ENCODE measurements at places on chromosomes 5 and 9. TPM values are rescaled to one million over a fixed set of nuclear protein-coding genes. Genes with fewer than 3 reads are reported as not detected.

DNA sequence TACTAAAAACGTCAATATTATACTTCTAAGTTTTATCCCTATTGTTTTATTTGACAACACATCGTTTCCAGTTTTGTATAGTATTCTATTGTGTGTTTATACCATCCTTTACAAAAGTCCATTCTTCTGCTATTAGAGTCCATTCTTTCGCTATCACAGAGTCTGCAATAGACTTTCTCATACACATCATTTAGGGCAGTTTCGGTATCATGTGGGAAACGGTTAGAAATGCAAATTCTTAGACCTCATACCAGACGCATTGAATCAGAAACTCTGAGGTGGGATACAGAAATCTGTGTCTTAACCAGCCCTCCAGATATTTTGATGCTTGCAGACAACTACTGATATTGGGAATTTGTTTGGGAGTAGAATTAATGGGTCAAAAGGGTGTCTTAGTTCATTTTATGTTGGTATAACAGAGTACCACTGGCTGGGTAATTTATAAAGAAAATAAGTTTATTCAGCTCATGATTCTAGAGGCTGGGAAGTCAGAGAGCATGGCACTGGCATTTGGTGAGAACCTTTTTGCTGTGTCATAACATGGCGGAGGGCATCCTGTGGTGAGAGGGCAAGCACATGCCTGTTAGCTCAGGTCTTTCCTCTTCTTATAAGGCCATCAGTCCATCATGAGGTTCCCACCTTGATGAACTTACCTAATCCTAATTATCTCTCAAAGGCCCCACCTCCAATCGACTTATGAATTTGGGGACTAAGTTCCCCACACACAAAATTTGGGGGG lies 21.1 kb downstream of the CARTPT start:
- no peak for DNase-seq

DNA sequence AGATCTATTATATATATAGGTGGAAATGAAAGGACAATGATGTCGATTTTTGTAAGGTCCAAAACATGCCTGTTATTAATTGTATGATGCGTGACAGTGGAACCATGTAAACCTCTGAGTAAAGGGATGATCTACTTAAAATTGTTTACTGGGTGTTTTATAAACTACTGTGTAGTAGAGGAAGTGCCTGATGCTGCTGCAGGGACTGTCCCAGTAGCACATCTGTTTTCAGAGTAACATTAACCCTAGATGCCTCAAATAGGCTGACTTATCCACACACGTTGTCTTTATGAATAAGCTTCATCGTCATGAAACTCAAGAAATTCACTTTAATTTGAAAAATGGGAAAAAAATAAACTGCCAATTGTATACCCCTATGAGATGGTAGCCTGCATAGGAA lies 1.7 kb downstream of the CAMK4 start:
- DNase-seq: no peak

DNA sequence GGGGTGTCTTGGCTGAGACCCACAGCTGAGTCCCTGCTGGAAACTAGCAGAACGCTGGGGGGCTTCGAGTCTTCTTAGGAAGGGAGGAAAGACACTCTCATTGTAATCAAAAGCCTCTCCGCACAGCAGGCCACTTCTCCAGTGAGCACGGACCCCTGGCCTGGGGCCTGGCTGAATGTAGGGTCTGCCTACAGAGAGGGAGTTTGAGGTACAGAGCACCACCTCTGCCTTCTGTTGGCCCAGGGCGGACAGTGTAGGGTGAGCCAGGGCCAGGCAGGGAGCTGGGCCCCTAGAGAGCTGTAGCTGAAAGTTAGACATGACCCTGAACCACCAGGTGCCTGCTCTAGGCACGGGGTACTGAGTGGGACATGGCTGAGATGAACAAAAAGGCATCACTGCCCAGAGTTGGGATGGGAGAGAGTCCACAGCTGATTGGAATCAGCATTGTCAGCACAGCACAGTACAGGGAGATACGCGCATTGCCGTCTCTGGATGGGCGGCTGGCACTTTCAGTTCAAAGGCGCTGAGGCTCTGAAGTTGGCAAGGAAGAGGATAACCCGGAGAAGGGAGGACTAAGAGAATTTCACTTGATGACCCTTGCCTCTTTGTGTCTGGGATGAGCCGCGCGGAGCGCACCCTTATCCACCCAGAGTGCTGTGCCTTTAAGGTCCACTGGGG lies 363 bp upstream of the SLC25A48 start:
- DNase-seq: peak; percentile 6

- DNase-seq: no peak
These were observed 202.6 kb downstream of the ZSWIM6 start for GRCh38 chr5:61534481-61535267.

- DNase-seq: no peak
These were observed 28.4 kb downstream of the TIMD4 start for GRCh38 chr5:156934450-156935211.

DNA sequence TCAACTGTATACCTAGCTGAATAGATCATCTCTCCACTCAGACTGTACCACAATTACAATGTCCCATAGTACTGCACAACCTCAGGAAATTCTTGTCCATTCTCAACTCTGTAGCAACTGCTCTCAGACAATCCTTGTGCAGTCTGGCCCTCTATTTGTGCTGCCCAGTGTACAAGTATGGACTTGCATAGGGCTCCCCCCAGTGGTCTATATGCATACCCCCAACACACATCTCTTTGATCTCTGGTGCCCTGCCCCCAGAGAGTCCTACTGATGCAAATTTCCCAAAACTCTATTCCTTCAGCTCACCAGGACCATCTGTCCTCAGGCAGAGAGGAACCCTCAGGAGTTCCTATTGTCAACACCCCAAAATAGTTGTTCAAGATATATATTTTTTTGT lies 205.3 kb downstream of the SLCO4C1 start:
- DNase-seq: no peak

CNTNAP3 gene
- 5.5 TPM for total RNA-seq

- DNase-seq: no peak
These were observed 23.4 kb upstream of the ZNF474 start for GRCh38 chr5:122105909-122106308.

TNFSF15 gene
- 0.81 TPM for total RNA-seq

DNA sequence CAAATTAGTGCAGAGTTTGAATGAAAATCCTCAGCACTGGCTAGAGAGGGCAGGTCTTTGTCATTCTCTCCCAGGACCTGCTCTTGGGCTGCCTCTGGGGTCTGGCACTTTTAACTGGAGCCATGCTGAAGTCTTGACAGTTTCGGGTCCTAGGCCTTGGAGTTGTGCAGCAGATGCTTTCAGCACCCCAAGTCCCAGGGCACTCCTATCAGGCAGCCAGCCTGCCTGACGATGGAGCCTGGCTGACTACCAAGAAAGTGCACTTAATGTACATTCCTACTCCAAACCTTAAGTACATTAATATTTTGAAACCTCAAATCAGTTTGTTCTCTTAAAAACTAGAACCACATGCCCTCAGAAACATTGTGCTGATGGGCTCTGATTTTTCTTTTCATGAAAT lies 69.3 kb upstream of the CXCL14 start:
- no peak for DNase-seq

- DNase-seq: no peak
These were observed 82.6 kb upstream of the GRHPR start for GRCh38 chr9:37339923-37340322.

ADAM19 gene
- 19.3 TPM for total RNA-seq

DNA sequence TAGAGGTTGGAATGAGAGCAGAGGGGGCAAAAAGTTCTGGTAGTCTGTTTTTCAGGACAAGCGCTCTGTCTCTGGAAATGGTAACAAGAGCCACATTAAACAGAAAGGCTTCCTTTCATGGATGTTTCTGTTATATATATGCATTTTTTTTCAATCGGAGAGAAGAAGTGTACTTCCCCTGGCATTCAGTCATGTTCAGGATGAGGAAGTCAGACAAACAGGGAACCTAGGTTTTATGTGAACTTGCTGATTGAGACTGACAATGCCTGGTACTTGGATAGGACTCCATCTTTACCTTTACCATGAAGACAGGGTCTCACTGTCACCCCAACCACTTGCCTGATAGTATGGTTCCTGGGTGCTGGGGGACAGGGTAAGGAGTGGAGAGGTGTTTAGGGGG lies 30.1 kb upstream of the ZBED3 start:
- DNase-seq: no peak

DNA sequence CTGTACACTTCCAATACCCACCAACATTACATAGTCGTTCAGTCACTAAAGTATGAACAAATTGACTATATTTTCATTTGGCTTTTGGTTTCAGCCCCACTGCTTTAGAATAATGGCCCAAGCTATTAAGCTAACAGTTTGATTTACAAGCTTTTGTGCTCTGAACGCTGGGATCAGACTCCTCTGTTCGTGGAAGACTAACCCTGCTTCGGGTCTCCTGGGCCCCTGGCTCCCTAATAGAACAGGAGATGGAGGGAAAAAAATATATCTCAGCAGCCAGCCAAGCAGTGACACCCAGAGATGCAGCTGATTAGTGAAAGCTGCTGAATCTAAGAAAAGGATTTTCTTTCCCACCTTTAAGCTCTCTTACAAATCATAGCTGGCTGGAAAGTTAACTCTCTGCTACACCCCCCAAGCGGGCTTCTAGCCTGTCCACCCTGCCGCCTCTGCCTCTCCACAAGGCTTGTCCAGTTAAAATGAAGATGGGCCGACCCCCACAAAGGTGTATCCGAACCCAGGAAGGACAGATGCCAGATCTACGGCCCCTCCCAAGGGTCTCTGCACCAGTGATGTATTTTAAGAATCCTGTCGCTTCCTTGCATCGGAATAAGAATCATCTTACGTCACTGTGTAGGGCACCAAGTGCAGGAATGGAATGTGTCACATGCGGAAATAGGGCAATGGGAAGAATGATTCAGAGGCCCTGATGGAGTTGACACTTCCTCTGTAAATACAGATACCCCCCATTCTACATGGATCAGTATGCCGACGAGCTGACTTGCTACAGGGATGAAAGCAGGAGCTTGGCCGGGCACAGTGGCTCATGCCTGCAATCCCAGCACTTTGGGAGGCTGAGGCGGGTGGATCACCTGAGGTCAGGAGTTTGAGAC lies 33.4 kb upstream of the BARHL1 start:
- DNase-seq: no peak

ZNF879 gene
- total RNA-seq: 2.4 TPM

DNA sequence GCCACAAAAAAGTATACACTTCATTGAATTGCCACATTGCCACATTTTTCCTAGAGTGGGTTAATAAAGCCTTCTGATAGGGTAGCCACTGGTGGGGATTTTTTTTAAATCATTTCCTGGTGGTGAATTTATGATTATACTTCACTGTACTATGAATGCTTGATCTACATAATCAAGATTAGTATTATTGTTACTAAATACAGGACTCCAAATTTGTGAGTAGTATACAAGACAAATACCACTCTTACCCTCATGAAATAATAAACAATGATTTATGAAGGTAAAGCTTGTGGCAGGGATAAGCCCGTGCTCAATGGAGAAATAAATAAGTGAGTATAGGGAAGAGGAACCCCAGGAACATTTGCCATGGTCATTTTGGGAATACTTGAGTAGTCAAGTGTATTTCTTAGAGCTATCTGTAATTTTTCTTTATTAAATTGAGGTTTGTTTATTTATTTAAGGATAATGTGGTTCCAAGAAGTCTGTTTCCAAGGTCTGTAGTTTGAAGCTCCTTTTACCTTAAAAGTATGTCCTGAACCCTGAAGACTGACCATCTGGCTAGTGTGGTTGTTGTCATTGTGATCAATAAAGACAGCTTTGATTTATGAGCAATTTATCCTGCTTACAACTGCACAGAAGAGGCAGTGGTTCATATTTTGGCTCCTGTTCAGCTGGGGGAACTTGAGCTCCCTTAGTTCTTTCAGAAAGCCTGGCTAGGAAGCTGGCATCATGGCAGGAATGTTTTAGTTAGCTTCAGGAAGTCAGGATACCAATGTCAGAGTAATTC lies 118.6 kb downstream of the ZSWIM6 start:
- DNase-seq: no peak

DNA sequence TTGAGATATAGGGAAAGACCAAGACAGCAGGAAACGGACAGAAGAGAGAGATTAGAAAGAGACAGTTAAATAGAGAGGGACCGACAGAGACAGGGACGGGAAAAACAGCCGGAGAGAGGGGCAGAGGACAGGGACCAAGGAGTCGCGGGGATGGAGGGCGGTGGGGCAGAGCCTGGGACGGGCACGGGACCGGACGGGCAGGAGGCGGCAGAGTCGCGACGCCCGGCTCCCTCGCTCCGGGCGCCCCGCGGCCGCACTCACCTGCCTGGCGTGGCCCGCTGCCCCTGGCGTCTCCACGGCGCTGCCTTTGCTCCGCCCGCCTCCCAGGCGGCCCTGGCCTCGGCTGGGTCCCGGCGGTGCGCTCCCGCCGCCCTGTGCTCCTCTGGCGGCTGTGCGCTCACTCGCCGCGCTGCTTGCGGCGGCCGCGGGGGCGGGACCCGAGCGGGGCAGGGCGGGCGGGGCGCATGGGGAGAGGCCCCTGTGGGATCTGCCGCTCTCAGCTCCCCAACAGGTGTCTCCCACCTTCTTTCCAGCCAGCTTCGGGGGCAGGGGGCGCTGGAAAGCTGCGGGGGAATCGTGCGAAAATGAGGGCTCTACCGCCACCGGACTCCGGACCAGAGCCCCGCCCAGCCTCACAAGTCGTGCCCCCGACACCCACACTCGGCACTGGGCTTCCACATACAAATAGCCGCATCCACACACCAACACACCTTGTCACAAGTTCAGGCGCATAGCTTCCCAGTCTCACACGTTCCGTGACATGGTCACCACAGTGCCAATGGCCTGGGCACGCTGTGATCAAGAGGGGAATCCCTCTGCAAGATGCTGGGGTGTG lies at the start of gene ARID3C:
Gene ARID3C (minus strand): TSS at position 411 of the 835 bp plus-strand sequence. CDS start 1,052 bp downstream, outside the sequence.
- no peak for DNase-seq

AQP7 gene
- total RNA-seq: not detected

DNA sequence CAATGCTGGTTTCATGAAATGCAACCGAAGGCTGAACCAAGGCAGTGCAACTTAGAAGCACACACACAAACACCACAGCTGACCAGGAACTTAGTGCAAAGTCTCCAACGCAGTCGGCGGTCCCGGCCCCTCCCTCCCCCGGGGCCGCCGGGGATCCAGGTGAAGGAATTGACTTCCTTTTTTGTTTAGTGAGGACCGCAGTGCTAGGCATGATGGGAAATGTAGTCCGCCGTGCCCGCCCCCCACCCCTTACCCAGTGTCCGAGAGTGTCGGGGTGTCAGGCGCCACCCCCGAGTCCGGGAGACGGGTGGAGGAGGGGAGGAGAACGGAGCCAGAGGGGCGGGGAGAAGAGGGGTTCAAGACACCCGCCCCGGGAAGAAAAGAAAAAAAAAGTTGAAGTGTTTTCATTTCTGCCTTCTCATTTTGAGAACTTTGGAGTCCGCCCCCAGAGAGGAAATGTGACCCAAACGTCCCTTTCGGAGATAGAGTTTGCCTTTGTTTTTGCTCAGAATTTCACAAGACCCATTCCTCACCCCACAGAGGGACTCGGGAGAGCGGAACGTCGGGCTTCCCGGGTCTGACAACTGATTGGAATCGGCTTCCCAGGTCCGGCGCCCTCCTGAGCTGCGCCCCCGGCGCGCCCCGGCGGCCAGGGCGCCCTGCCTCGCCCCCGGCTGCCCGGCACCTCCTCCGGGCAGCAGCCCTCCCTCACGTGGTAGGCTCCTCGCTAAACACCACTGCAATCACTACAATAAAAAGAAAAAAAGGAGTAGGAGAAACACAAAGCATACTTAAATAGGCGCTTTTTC lies 2.0 kb downstream of the IER5L start:
- no peak for DNase-seq
